Articular chondrocyte of knee joint (primary cell): ENCODE measurements at places on chromosomes 1 and 21. TPM values are rescaled to one million over a fixed set of nuclear protein-coding genes. Genes with fewer than 3 reads are reported as not detected.

The LCE2D gene
- not detected in 2 replicates for total RNA-seq

The DYRK1A gene
- 75.9 and 85.6 TPM in 2 replicates for total RNA-seq

The KPRP gene
- total RNA-seq, result not detected in 2 replicates

The CYP4Z1 gene
- under 0.01 TPM in 1 of 2 replicates, not detected in the other for total RNA-seq

The CEPT1 gene
- 59.6 and 79.4 TPM in 2 replicates for total RNA-seq

The ADAMTS4 gene
- 0.43 and 0.52 TPM in 2 replicates for total RNA-seq

The COX20 gene
- 39.9 and 41.7 TPM in 2 replicates for total RNA-seq

The S100A7 gene
- total RNA-seq, result not detected in 2 replicates

The OPTC gene
- not detected in 2 replicates for total RNA-seq
